ENCODE measurements at places on chromosomes 13 and 19. TPM values are rescaled to one million over a fixed set of nuclear protein-coding genes. Genes with fewer than 3 reads are reported as not detected.

DNA sequence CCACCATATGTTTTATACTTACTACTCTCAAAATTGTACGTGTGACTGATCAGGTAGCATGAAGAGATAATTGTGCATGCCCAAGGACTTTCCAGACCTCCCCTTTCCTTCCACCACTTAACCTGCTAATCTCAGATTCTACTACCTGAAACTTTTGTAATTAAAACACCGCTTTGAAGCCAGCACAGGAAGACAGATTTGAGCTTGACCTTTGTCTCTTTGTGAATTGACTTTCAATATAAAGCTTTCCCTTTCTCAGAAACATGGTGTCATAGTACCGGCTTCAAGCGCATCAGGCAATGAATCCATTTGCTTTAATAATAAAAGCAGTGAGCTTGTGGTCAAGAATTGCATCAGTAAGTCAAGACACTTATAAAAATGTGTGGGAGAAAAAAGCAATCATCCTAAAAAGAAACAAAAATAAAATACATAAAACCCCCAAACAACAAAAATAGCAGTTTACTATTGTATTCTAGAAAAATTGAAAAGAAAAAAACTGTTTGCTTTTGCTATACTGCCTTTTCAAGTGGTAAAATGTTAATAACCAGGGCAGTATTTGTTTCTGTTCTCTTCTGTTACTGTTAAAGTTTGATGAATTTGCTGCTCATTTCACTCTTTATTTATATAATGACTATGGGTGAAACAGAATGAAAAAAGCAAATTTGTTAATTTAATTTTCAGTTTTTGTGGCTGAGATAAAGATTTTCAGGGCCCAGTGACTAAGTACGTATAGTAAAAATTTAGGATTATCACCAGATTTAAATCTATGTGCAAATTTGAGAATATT lies 2075.3 kb downstream of the PCDH9 start:
- no peak for DNase-seq

DNA sequence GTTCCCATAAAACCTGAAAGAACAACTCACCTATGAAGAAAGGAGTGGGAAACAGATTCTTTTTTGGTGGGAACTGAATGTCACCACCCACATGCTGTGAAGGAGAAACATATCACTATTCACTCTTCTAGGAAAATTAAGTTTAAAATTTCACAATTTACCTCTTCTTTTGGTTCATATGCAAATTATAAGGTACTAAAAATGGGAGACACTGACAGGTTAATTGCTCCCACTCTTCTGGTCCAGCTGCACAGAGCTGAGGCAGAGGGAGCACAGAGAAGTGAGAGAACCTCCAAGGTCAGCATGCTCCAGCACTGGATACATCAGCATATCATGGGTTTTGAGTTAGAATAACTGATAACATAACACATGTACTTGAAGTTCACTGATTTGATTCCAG lies 186.9 kb downstream of the FGF14 start:
- no peak for DNase-seq

GRCh38 chr13:26941345-26942174 lies 181.0 kb upstream of the GPR12 start:
- DNase-seq: peak; percentile 47

DNA sequence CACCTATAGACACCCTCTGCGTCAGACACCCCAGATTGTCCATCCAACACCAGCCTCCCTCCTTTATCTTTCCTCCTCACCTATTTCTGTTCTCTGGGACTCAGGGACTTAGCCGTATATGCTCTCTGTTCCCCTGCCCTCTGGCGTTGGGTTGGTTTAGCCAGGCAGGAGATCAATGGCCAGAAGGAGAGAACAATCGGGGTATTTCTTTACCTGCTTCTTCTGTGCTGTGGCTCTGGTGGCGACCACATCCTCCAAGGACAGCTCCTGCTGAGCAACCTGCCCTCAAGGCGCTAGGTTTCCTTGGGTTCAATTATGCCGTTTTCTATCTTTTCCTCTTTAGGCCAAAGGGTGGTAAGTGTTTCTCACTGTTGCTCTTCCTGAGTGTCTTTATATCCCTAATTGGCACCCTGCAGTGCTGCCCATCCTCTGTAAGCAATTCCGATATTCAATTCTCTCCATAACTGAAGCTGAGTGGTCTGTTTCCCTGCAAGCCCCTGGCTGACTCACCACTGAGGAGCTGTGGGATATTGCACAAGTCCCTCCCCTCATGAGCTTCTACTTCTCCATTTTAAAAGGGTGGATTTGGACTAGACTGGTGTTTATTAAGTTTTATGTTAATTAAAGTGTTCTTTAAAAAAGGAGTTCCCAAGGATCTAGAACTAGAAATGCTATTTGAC lies 63.7 kb upstream of the TMTC4 start:
- DNase-seq: no peak

DNA sequence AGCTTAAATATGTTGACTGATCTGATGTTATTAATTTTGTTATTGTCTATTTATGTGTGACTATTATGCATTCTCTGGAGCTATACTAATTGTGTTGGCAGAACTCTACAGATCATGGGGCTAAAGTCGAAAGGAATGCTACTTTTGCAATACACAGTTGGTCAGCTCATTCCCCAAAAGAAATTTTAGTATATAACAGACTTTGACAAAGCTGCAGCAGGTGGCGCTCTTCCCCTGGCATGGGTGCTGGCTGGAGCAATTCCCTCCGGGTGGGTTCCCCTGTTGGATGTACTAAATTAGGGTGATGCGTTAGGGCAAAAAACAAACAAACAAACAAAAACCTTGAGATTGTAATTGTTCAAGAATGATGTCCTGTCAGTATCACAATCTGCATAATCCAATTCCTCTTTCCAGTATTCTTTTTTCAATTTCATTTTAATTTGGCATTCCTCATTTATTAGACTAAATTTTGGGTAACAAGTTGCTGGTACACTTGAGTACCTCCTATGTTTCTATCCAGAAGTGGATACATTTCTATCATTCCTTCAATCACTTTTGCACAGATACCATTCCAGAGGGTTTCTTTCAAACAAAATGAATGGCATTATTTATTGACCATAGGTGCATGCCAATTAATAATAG lies 322.8 kb upstream of the EDNRB start:
- DNase-seq: peak; percentile 26

DNA sequence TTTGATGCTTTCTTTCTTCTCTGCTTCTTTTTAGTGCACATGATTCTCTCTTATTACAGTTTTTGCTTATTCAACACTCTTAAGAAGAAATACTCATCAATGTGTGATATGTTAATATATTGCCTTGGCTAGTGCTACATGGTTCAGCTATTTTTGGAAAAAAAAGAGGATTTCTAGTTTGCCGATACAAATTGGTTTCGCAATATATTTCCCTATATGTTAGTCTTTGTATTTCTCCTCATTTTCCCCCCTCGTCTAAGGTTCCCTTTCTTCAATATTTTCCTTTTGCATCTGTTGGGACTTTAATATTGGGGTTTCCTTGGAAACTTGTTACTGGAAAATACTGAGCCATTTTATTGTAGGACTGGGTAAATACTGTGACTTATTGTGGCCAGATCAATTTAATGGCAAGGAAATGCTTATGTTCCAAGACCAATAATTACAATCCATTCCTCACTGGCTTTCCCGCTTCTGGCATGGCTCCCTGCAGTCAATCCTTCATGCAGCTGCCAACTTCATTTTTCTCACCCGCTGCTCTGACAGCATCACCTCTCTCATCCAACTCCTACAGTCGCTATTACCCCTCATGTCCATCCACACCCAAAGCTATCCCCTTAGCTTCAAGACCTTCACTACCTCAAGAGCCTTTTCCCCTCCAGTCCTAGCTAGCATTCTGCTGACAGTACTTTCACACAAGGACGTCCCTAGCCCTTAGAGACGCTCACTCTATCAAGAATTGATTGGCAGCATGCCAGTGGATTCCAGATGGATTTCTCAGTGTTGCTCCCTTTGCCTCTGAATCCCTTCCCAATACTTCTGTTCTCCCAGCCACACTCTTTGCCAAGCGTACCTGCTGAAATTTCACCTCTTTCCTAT lies 280.1 kb upstream of the TMTC4 start:
- DNase-seq: no peak

GRCh38 chr13:27644302-27644701 lies 22.6 kb downstream of the POLR1D start:
- DNase-seq: peak; percentile 71

DNA sequence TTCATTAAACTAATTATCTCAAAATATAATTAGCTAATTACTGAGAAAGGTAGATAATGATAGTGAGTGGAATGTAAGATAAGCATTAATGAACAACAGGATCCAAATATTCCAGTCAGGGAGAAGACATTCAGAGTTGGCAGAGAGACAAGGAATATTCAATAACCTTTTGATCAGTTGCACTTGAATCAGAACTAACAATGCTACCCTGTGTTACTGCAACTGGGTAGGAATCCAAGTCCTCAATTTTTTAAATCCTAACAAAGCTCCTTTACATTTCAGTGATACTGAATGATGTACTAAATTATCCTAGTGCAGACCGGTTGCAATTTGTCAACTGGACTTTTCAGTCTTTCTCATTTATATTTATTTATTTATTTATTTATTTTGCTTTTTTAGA lies 107.1 kb upstream of the MIR17HG start:
- DNase-seq: no peak

DNA sequence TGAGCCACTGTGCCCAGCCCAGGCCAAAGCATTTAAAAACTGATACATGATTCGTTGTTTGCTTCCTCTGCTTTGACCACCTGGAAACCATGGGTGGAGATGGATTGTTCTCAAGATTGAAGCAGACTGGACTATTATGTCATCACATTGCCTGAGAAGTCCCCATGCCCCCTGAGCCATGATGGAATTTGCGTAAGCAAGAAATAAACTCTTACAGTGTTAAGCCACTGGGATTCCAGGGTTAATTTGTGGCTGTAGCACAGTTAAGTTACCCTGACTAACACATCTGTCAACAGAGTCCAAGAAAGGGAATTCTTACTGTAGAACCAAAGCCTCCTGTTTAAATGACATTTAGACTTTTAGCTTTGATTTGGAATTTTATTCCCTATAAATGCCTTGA lies 19.4 kb upstream of the DHRS12 start:
- no peak for DNase-seq

GRCh38 chr13:27789153-27789494 lies 3.2 kb upstream of the GSX1 start:
- DNase-seq: no peak

- no peak for DNase-seq
Measured at GRCh38 chr19:37955986-37956385, 49.0 kb downstream of the SIPA1L3 start.

GRCh38 chr13:33227927-33228647 lies 57.5 kb downstream of the STARD13 start:
- DNase-seq: no peak

- no peak for DNase-seq
Measured at GRCh38 chr13:106349080-106349931, 186.2 kb downstream of the EFNB2 start.

DNA sequence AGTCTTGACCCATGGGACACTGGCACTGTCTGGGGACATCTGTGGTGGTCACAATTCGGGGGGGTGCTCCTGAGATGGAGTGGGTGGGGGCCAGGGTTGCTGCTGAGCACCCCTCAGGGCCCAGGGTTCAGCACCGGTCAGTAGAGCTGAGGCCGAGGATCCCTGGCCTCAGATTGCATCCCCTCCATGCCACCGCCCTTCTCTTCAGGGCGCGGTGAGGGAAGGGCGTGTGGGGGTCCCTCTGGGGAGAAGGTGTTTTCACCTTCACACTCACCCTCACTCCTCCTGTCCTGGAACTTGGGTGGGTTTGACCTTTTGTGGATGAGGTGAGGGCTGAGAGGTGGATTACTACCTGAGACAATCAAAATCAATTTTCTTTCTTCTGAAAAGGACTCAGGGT lies 13.5 kb downstream of the GNA11 start:
- DNase-seq: no peak

DNA sequence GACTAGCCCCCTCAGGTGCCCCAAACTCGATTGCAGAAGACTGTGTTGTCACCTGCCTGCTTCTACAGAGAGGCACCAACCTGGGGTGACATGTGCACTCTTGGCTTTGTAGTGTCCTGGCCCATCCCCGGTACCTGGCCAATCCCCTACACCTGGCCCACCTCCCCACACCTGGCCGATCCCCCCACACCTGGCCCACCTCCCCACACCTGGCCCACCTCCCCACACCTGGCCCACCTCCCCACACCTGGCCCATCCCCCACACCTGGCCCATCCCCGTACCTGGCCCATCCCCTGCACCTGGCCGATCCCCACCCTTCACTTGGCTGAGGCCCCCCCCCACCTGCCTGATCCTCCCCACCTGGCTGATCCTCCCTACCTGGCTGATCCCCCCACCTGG lies 25.4 kb downstream of the ATP11A start:
- no peak for DNase-seq

DNA sequence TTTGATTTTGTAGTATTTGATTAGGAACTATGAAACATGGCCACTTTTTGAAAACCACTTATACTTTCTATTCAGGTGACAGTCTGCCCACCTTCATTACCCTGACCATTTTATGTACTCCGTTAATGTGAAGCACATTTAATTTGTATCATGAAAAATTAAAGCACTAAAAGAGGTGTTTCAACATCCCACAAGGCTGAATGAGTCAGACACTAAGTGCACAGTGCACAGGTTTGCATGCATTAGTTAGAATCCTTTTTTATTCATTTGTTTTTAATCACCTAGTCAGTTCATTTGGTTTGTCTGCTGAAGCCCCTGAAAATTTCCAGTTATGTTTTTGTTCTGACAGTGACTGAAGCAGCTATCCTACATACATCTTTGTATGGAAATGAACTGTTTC lies 271.0 kb downstream of the SLITRK5 start:
- DNase-seq: no peak

- no peak for DNase-seq
Measured at GRCh38 chr13:59445812-59446211, 717.9 kb downstream of the DIAPH3 start.

GRCh38 chr13:72139192-72139591 lies 272.2 kb upstream of the DACH1 start:
- no peak for DNase-seq

DNA sequence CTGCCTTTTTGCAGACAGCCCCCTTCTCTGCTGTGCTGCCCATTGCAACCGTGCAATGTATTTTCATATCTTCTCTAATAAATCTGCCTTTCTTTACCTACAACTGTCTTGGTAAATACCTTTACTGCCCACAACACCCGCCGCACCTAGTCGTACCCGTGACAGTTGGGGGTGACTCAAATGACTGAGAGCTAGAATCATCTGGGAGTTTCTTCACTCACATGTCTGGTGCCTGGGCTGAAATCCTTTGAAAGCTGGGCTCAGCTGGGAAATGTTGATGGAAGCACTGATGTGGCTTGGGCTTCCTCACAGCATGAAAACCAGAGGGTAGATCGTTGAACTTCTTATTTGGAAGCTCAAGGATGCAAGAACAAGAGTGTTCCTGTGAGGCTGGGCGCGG lies 2.8 kb upstream of the PNMA8A start:
- no peak for DNase-seq

The ZNF284 gene
- 3.9 TPM for total RNA-seq

The ICAM4 gene
- total RNA-seq: 4.7 TPM

The CLEC11A gene
- 25.4 TPM for total RNA-seq

The FAM216B gene
- total RNA-seq: not detected

The LILRA1 gene
- not detected for total RNA-seq

The VSTM1 gene
- not detected for total RNA-seq

The MCEMP1 gene
- total RNA-seq: not detected

The GARRE1 gene
- total RNA-seq: 16.8 TPM

The LGALS7B gene
- total RNA-seq: not detected

The PTPRH gene
- total RNA-seq: 3.9 TPM

The TNFSF9 gene
- 0.32 TPM for total RNA-seq

The FGF22 gene
- not detected for total RNA-seq

The LILRB1 gene
- not detected for total RNA-seq

The C19orf67 gene
- not detected for total RNA-seq

The PPP1R12C gene
- total RNA-seq: 69.9 TPM

The CPB2 gene
- total RNA-seq: not detected

The INSL3 gene
- total RNA-seq: not detected

The SYNE4 gene
- total RNA-seq: 0.32 TPM

Measured in fibroblast of villous mesenchyme (primary cell).